ENCODE measurements at places on chromosomes 7 and 10.
A peak's percentile ranks its signal among the peaks of the same experiment; 100 is the strongest.

DNA sequence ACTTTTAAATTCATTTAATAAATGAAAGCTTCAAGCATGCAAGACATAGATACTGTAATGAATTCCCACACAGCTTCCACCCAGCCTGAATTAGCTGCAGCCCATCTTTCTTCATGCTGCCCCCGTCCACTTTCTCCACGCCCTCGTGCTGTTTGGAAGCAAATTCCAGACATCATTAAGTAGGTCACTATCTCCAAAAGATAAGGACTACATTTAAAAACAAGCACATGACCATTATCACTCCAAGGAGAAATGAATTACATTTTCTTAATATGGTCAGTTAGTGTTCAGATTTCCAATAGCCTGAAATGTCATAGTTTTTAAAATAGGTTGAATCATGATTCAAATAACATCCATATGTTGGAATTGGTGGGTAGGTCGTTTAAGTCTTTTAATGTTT lies 24.3 kb downstream of the LMTK2 start:
- DNase-seq, result no peak

DNA sequence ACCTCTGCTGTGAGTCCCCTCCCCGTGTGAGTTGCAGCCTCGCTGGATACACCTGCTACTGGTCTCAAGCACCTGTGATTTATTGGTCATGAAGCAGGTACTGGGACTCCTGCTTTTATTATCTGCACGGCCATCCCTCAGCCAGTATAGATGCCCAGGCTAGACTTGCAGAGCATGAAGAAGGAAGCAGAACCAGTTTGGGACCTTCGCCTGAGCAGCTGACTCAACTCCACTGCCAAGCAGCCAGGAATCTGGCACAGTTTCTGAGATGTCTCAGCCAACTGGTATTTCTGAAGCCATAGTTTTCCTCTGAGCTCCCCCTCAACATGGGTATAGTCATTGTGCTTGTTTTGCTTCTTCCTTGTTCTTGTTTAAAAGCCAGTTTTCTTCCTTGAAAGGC lies 28.0 kb upstream of the SLC39A12 start:
- DNase-seq, result peak; percentile 7

DNA sequence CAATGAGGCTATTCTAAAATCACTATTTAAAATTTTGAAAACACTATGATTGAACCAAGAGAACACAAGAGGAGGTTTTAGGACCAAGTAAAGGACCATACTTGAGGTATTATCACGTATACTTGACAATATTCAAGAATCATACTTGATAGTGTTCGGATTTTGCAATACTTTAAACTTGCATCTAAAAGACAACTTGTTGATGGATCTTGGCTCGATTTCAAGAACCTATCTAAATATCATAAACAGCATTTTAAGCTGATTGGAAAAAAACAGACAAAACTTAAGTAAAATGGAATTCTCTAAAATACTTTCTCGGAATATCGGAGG lies 1.3 kb downstream of the NAMPT start:
- no peak for DNase-seq

GRCh38 chr10:72379062-72379461 lies 24.3 kb upstream of the DNAJB12 start:
- DNase-seq, result no peak

DNA sequence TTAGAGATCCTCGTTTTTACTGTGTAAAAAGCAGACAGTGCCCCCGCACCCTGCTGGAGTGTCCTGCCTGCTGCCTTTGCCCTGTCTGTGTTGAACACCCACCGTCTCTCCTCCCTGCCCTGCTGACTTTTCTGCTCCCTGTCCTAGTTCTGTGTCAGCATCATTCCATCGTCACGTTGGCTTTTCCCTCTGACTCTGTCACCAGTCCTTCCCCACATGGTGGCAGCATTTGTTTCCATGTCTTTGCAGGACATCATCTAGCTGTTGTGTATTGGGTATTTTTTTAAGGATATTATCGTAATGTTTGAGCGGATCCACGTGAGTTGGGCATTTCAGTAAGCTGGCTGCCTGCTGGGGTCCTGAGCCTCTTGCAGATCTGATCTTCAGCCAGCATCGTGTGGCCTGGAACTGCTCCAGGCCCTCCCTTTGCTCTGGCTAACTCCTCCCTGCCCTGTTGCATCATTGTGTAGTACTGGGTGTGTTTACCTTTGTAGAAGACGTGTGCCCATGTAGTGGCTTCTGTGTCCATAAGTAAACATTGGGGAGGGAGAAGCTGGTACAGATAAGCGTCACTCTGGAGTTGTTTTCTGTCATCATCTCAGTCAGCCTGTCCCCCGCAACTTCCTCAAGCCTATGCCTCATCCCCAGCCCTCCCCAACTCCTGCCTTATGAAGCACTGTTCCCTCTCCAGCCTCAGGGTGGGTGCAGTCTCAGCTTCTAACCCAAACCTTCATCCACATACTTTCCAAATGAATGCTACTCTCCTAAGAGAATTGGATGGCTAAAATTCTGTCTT lies 44.3 kb downstream of the TRRAP start:
- peak; percentile 28 for DNase-seq

DNA sequence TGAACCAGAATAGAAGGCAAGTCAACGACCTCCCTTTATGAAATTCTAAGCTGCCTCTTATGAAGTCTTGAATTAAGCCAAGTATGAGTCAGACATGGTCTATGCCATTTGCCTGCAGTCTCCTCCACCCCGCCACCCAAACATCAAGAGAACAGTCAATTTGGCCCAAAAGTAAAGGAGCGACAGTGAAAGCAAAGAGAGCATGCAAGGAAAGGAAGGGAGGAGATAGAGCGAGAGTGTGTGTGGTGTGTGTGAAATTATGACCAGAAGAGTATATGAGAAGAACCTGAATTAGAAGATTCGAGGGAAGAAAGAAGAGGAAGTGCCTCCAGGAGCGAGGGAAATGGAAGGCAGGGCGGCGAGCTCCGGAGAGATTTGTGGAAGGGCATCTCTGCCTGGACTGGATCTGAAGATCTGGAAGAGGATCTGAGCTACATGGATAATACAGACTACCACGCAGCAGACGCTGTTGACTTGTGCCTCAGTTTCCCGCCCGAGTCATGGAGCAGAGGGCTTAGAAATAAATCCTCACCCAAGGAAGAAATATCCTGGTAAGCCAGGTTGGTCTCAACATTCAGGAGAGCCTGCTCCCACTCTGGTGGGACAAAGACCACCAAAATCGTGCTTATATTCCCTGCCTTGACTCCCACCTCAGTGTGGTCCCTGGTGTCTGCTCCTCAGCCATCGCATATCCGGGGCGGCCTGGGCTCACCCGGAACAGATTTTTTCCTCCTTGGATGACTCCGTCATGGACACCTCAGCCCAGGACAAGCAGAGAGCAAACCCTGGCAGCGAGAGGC lies 459 bp downstream of the ZDHHC6 start:
- no peak for DNase-seq

GRCh38 chr10:101130984-101131961 lies at the start of gene TLX1:
TLX1 (plus strand) TSS chr10:101131300; CDS start chr10:101131542, 242 bp downstream.
- no peak for DNase-seq

- no peak for DNase-seq
These were observed 559.7 kb upstream of the MGMT start for GRCh38 chr10:128907155-128907941.

- DNase-seq, result peak; percentile 38
These were observed 95.7 kb downstream of the DNAJB6 start for GRCh38 chr7:157432541-157432956.

DNA sequence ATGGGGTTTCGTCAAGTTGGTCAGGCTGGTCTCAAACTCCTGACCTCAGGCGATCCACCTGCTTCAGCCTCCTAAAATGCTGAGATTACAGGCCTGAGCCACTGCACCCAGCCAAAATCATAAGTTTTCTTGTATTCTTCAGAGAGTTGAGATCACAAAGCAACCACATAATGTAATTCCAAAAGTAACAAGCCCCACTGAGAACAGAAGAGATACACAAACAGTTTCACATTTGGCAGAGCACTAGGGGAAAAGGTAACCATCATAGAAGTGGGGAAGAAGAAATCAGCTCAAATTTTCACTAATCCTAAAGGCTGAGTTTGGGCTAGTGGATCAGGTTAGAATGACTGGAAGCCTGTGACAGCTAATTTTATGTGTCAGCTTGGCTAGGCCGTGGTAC lies 5.4 kb upstream of the CEP41 start:
- no peak for DNase-seq

- no peak for DNase-seq
These were observed 155.9 kb downstream of the ARID5B start for GRCh38 chr10:62057359-62057758.

- DNase-seq, result no peak
These were observed 74.2 kb upstream of the MGMT start for GRCh38 chr10:129392855-129393254.

DNA sequence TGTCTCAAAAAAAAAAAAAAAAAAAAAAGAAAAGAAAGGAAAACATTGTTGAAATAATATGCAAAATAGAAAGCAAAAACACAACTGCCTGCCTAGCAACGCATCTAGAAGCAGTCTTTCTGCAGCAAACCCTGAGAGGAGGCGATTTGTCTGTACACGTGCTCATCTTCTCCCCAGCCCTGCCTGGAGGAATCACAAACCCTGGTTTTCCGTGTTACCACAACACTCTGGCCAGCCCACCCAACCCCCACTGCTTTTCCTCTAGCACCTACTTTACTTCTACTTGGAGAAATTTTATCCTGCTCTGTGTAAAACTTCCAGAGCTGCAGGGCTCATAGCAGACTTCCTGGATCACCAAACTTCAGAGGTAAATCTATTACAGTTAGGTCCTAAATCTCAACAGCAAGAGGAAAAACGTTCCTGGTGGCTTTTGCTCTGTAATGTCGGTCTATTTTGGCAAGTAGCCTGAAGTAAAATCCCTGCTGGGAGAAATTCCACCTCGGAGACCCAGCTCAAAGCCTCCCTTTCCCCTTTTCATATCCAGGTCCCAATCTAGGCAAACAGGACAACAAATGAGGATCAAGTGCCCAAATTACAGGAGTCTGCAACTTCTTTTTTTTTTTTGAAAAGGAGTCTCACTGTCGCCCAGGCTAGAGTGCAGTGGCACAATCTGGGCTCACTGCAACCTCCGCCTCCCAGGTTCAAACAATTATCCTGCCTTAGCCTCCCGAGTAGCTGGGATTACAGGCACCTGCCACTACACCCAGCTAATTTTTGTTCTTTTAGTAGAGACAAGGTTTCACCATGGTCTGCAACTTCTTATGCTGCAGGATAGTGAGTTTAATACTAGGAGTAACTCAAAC lies 91.6 kb downstream of the DNMBP start:
- no peak for DNase-seq

DNA sequence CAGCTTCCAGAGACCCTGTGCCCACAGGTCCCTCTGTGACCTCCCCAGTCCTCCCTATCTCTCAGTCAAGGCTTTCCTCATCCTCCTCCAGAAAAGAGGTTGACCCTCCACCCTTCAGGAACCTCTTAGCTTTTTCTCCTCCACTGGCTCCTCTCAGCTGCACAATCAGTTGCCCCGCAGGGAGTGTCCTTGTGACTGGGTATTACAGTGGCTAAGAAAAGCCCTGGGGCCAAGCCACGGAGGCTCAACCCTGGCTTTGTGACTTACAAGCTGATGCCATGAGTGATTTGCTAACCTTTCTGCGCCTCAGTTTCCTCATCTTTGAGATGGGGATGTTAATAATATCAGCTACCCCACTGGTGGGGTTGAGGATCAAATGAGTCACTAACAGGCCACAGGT lies 66.4 kb upstream of the ZMIZ1 start:
- DNase-seq, result no peak

GRCh38 chr7:143965280-143965679 lies 10.6 kb downstream of the OR2F1 start:
- no peak for DNase-seq

GRCh38 chr7:149180722-149181449 lies 14.5 kb upstream of the ZNF282 start:
- DNase-seq, result no peak

GRCh38 chr7:105306298-105306748 lies 82.4 kb downstream of the SRPK2 start:
- no peak for DNase-seq

- no peak for DNase-seq
These were observed 18.2 kb upstream of the C10orf105 start for GRCh38 chr10:71737834-71738197.

DNA sequence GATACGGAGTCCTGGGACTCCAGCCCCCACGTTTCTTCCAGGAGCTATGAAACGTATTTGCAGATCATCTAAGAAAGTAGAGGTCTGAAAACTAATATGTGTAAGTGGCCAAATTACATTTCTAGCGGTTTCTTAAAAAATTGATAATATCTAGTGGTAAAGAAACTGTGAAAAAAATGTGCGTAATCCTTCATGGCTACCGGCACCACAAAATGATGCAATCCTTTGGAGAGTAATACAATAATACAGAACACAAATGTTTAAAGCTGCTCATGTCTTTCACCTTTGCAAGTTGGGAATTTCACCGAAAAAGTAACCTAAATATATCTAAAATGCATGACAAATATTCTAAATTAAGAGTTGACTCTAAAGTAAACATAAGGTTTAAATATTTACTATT lies 742.1 kb downstream of the GRID1 start:
- no peak for DNase-seq

DNA sequence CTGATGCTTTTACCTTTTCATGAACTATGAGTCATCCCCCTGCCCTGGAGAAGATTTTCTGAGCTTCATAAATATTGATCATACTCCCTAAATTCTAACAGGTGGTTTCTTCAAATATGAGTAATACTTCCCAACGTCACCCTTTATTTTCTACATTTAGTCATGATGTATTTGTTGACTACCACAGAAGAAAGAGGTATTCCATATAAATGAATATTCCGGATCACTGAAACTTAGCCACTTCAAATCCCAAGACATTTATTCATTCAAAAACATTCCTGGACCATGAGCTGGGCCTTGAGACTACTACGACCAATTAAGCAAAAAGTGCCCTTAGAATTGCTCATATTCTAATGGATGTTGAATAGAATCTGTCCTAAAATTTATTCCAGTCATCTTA lies 395.8 kb upstream of the NPVF start:
- no peak for DNase-seq

GRCh38 chr10:115649217-115649616 lies 556.1 kb downstream of the ATRNL1 start:
- no peak for DNase-seq

DNA sequence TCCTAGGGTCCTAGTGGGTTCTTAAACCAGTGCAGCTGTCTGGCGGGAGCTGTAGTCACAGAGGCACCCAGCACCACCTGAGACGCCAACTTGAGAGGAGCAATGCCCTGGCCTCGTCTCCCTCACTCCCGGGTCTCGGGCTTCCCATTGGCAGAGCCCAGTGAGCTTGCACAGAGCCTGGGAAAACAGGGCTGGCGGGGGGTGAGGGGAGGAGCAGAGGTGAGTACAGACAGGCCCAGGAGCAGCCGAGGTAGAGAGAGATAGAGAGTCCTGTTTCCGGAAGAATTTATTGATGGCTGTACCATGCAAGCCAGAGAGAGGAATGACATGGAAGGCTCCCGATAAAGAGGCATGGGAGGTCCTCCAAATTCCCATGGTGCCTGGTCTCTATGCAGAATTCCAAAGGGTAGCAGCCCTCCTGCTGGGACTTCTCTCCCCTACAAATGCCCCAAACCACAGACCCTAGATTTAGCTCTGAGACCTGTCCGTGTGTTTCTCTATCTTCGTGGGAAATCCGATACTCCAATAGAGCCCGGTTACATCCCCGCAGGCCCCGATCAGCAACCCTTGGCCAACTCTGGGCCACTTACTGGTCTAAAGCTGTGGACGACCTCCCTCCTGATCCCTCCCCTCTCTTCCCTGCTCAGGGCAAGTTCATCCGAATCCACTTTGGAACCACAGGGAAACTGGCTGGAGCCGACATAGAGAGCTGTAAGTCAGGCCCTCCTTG lies 20.3 kb upstream of the MYH16 start:
- DNase-seq, result no peak
